ENCODE measurements at places on chromosomes 2 and 18.

GRCh38 chr18:63025251-63026090 is 294.1 kb downstream of the BCL2 start:
- DNase-seq, result peak; percentile 56

DNA sequence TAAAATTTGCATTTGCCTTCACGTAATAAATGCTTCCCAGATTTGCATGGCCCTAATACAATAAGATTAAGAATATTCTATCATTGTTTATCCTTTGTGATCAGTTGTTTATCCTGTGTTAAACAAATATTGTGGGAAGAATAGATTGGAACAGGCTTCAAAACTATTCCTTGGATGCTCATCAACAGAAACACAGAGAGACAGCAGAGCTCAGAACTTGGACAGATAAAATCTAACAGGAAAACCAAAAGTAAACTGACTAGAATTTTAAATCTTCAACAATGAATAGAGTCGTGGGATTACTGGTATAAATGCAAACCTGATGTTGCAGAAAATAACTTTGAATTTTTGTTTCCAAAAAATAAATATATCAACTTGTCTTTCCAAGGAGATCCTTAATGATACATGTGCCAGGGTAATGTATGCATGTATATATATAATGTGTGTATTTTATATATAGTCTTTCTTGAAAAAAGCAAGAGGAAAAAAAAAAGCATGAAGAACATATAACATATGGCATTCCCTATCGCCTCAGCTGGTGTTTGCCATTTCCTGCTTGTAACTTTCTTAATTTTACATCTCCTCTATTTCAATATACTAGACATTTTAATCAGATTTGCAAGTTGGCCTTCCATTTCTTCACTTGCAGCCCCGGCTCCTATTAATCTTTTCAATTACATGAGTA is 59.9 kb upstream of the TANK start:
- no peak for DNase-seq

DNA sequence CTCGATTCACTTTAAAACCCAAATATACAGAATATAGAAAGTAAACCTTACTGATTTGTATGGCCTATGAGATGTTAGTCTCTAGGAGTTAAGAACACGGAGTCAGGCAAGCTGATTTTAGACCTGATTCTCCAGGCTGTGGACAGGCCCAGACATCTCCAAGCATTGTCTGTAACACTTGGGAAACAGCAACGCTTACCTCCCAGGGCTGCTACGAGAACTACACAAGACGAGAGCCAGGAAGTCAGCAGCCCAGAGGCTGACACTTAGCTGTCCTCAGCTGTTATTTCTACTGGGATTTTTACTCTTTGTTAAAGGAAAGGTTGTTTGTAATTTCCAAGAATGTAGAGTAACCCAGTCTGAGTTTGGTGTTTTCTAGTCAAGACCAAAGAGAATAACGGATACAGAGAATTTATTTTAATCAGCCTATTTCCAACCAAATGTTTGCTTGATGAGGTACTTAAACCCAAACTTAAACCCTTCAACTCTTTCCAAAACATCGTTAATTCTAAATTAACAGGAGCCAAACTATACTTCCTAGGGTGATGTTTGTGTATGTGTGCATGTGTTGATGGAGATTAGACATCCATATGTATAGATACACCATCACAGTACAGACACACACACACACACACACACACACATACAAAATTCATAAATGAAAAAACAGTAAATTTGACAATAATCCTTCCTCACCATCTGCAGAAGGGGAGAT is 123.4 kb downstream of the LAMA1 start:
- DNase-seq, result no peak

- no peak for DNase-seq
Measured at GRCh38 chr2:26245810-26246209, 1.1 kb downstream of the HADHB start.

- DNase-seq, result no peak
Measured at GRCh38 chr18:48228841-48229240, 180.3 kb downstream of the ZBTB7C start.

DNA sequence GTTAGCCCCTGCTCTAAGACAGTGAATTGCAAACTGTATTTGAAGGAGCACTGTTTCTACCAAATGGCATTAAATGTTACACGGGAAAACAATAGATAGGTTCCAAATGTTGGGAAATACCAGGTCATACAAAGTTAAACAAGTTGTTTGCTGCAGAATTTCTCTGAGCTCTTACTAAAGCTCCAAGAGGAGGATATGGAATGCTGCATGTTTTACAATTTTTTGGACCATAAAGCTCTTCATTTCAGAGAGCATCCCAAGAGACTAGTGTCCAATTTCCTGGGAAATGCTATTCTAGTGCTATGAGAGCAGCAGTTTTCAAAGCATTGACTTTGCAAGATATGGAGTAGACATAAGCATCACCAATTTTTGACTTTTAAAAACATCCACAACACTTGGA is 155.6 kb upstream of the CCDC68 start:
- no peak for DNase-seq

GRCh38 chr2:101597347-101597944 is 100.1 kb upstream of the MAP4K4 start:
- DNase-seq, result no peak

- DNase-seq, result no peak
Measured at GRCh38 chr2:62363166-62363565, 142.8 kb downstream of the TMEM17 start.

DNA sequence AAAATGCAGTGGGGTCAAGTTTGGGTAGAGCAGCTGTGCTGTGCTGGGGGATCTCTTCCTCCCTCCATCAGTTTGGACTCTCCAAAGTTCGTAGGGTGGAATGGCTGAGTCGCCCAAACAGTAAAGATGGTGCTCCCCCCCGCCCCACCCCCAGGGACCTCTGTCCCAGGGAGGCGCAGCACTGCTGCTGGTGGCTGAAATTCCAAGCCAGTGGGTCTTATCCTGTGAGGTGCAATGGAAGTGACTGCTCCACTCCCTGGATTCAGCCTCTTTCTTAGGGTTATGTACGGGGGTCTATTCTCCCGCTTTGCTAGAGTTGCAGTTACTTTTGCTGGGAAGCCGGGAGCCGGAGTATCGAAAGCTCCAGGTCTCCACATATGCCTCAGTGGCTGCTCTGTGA is 97.5 kb upstream of the CTAGE1 start:
- DNase-seq, result no peak

GRCh38 chr18:58009166-58009565 is 34.9 kb upstream of the NEDD4L start:
- no peak for DNase-seq

DNA sequence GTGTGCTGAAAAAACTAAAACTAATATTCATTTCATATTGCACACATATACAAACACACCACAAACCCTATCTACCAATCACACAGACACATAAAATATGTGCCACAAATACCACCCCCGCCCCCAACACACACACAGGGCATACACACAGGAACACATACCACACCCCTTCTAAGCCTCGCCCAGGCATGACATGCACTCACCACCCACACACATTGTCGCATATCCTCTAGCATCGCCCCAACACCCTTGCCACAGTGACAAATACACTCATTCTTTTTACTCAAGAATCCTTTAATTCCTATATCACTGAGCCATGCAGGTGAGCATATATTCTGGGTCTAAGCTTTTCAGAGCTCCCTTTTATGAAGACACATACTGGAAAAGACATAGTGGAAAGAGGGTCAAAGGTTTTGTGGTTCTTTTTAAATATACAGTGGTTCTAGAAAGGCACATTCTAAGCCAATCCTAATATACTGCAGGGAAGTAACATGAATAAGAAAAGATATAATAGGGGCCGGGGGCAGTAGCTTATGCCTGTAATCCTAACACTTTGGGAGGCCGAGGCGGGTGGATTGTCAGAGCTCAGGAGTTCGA is 24.5 kb upstream of the LCLAT1 start:
- no peak for DNase-seq

GRCh38 chr2:98463081-98463481 is 18.4 kb downstream of the INPP4A start:
- no peak for DNase-seq

DNA sequence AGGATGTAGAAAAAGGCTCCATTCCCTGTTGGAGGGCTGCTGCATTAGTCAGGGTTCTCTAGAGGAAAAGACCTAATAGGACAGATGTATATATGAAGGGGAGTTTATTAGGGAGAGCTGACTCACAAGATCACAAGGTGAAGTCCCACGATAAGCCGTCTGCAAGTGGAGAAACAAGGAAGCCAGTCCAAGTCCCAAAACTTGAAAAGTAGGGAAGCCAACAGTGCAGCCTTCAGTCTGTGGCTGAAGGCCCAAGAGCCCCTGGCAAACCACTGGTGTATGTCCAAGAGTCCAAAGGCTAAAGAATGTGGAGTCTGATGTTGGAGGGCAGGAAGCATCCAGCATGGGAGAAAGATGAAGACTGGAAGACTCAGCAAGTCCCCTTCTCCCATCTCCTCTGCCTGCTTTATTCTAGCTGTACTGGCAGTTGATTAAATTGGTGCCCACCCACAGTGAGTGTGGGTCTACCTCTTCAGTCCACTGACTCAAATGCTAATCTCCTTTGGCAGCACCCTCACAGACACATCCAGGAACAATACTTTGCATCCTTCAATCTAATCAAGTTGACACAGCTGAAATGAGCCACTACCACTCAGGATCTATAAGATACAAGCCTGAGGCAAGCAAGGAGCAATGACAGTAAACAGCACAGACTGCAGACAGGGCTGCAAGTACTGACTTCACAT is 30.0 kb upstream of the ATG16L1 start:
- no peak for DNase-seq

GRCh38 chr18:3060667-3061580 is 48.0 kb upstream of the LPIN2 start:
- DNase-seq, result no peak

- DNase-seq, result peak; percentile 74
Measured at GRCh38 chr2:240916571-240917008, 10.5 kb downstream of the CROCC2 start.

DNA sequence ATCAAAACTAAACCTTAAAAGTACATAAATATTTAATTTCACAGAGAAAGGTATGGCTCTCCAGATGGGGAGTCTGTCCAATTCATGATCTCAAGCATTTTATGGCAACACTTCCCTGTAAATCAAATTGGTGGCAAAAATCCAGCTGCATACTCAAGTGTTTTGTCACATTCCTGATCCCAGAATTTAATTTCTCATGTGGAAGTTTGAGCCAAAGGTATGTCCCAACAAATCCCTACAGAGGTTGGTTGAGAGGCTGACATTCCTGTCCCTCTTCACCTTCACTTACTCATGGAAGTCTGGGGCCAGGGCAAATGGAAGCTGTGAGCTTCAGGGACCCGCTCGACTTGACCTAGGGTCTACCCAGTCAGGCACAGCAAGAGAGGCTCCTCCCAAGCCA is 17.7 kb downstream of the KLF7 start:
- DNase-seq, result no peak

DNA sequence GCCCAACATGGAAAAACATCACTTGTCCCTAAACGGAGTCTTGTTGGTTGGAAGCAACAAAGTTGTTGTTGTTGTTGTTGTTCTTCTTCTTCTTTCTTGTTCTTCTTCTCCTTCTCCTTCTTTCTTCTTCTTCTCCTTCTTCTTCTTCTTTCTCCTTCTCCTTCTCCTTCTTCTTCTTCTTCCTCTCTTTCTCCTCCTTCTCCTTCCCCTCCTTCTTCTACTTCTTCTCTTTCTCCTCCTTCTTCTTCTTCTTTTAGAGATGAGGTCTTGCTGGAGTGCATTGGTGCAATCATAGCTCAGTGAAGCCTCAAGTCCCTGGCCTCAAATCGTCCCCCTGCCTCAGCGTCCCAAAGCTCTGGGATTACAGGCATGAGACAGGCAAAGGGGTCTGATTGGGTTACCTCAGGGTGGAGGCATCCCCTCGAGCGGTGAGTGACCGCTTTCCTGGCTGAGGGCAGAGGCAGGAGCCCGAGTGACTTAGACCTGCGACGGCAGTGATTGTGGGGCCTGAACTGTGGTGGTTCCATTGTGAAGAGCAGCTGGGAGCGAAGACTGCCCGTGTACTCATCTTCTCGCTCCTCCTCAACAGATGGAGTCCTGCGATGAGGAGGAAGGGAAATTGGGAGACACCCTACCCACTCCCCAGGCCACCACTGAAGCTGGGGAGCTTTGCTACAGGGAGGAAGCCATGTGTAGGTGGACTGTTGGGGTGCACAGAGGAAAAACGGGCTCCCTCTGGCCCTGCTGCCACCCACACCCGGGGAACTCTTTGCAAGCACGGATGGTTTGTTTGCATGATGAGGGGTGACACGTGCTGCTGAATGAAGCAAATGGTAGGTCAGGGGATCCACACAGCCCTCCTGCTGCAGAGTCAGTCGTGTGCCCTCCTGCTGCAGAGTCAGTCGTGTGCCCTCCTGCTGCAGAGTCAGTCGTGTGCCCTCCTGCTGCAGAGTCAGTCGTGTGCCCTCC is 7.0 kb upstream of the PER2 start:
- DNase-seq, result no peak

- no peak for DNase-seq
Measured at GRCh38 chr2:213834746-213835145, 550.5 kb downstream of the SPAG16 start.

- no peak for DNase-seq
Measured at GRCh38 chr2:136032817-136033535, 47.5 kb upstream of the DARS1 start.

Data from nephron progenitor cell (in vitro differentiated cells).